ENCODE measurements at places on chromosomes 4 and X.

- DNase-seq: no peak
Measured at GRCh38 chr4:162116095-162116779, 47.6 kb downstream of the FSTL5 start.

DNA sequence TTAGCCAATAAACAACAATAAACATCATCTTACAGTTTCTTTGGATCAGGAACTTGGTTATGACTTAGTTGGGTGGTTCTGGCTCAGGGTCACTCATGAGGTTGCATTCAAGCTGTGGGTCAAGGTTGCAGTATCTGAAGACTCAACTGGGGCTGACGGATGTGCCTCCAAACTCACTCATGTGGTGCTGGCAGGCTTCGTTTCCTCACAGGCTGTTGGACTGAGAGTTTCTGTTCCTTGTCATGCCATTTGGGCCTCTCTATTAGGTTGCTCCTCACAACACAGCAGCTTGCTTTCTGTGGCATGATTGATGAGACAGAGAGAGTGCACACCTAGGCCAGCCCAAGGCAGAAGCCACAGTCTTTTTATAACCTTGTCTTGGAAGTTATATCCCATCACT, 20.7 kb downstream of the FRMPD3 start:
- DNase-seq: no peak

DNA sequence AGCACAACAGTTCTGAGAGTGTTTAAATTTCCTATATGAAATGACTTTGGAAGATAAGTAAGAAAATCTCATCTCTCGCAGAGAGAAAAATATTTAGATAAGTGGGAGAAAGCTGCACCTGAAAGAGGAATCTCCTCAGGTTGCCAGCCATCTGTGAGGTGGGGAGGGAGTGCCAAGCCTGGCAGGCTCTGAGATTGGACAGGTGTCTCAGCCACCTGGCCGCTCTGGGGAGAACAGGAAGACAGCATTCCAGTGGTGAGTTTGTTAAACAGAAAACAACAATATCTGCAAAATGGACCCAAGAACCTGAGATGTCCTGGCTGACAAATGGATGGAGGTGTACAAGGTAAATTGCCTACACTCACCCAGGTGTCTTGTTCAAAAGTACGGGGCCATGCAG, 31.3 kb downstream of the EMCN start:
- DNase-seq: no peak

- no peak for DNase-seq
Measured at GRCh38 chr4:80918004-80918403, 112.5 kb upstream of the BMP3 start.

- no peak for DNase-seq
Measured at GRCh38 chr4:42579903-42580302, 77.0 kb downstream of the ATP8A1 start.

GRCh38 chr4:52869196-52869595, 7.1 kb downstream of the RASL11B start:
- DNase-seq: no peak

DNA sequence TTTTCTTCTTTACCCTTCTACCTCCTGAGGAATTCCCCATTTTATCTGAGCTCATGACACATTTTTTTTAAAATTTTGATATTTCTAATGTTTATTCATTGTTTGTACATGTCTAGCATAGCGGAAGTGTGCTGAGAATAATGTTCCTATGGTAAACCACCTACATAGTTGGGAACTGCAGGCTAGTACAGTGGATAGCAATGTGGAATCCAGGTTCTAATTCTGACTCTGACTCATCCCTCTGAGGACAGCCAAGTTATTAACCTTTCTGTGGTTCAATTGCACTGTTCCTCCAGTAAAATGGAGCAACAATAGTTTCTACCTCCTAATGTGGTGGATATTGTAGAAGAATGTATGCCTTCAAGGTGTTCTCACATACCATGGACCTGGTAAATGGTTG, 20.6 kb upstream of the APELA start:
- no peak for DNase-seq

- DNase-seq: no peak
Measured at GRCh38 chr4:48899950-48900349, 6.6 kb downstream of the OCIAD2 start.

GRCh38 chr4:40662962-40663604, 33.4 kb upstream of the RBM47 start:
- no peak for DNase-seq

DNA sequence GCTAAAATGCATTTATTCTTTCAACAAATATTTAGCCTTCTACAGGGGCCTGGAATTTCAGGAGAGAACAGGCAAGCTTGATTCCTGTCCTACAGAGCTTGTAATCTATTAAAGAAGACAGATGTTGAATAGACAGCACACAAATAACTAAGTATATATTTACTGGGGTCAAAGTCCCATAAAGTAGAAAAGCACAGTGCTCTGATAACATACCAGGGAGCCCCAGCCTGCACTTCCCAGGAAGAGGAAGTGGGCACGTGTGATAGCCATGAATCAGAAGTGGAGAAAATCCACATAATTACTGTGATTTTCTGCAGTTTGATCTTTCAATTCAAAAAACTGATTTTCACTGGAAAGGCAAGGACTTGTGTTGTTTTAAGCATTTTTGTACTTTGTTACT, 129.1 kb downstream of the EGF start:
- DNase-seq: no peak

- DNase-seq: no peak
Measured at GRCh38 chrX:140502491-140503237, 2.2 kb downstream of the SOX3 start.

- DNase-seq: no peak
Measured at GRCh38 chr4:4735870-4736269, 123.6 kb upstream of the MSX1 start.

GRCh38 chrX:149607699-149608098, 12.6 kb upstream of the HSFX2 start:
- DNase-seq: no peak

- no peak for DNase-seq
Measured at GRCh38 chr4:40581254-40582140, 48.2 kb downstream of the RBM47 start.

- no peak for DNase-seq
Measured at GRCh38 chr4:2914256-2915126, 48.7 kb downstream of the NOP14 start.

DNA sequence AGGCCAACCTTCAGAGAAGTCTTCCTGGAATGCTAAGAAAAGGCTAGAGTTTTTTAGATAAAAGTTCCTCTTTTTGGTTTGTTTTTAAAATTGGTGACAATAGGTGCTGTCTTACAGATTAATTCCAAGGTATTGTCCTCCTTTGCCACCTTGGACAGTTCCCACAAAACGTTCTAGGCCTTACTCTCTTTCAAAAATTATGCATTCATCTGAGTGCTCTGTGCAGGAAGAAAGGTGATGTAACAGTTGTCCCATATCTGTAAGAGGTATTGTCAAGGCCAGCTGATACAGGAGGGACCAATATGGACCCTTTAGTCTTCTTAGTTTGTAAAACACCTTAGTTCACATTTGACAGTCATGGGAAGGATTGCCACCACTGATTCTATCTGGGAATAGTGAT, 15.9 kb upstream of the CXCL5 start:
- no peak for DNase-seq

GRCh38 chrX:57156397-57157049, 19.3 kb upstream of the SPIN2A start:
- DNase-seq: no peak

DNA sequence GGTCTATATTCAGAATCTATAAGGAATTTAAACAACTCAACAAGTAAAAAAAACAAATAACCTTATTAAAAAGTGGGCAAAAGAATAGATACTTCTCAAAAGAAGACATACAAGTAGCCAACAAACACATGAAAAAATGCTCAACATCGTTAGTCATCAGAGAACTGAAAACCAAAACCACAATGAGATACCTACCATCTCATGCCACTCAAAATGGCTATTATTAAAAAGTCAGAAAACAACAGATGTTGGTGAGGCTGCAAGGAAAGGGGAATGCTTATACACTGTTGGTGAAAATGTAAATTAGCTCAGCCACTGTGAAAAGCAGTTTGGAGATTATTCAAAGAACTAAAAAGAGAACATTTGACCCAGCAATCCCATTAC, 201.6 kb downstream of the QDPR start:
- DNase-seq: no peak

DNA sequence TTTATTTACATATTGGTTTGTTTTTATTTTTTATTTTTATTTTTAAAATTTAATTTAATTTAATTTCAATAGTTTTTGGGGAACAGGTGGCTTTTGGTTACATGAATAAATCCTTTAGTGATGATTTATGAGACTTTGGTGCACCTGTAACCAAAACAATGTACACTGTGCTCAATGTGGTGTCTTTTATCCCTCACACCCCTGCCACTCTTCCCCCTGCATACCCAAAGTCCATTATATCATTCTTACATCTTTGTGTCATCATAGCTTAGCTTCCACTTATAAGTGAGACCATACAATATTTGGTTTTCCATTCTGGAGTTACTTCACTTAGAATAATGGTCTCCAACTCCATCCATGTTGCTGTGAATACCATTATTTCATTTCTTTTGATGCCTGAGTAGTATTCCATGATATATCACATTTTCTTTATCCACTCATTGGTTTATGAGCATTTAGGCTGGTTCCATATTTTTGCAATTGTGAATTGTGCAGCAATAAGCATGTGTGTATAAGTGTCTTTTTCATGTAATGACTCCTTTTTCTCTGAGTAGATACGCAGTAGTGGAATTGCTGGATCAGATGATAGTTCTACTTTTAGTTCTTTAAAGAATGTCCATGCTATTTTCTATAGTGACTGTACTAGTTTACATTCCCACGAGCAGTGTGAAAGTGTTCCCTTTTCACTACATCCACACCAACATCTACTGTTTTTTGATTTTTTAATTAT, 157.1 kb downstream of the CPXCR1 start:
- DNase-seq: no peak

- DNase-seq: no peak
Measured at GRCh38 chrX:43505769-43506168, 150.3 kb upstream of the MAOA start.

GRCh38 chr4:156109943-156110900, 156.6 kb upstream of the CTSO start:
- no peak for DNase-seq

DNA sequence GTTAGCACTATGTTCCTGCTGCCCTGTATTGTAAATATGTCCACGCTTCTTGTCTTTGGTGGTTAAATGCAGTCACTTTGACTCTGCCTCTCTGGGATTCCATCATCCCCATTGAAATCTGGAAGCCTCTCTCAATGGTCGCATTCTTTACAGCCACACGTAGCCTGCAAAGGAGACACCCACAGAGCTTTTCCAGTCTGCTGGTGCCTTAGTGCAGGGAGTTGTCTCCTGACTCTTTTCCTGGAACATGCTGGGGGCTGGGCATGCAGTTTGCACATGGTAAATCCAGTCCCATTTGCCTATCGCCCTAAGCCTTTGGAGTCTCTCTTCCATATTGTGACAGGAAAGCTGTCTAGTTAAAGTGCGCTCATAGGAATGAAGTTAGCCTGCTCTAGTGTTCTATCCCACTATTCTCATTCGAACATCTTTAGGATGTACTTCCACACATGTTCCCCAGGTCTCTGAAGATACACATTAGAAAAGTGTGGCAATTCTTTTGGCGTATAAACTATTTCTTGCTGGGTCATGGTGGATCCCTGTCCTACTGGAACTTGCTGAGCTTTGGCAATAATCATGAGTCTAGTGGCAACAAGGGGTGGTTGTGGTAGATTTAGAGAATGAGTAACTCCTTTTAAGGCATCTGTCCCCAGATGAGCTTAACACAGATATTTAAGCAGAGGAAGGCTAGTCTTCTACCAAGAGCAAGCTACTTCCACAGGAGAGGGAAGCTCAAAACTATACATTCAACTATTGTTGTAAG, 33.7 kb downstream of the COQ2 start:
- DNase-seq: no peak

- no peak for DNase-seq
Measured at GRCh38 chrX:81304563-81304962, 102.7 kb downstream of the SH3BGRL start.

GRCh38 chrX:9942086-9942485, 25.1 kb upstream of the CLDN34 start:
- DNase-seq: no peak

GRCh38 chr4:100907465-100908454, 389.9 kb upstream of the EMCN start:
- DNase-seq: no peak

DNA sequence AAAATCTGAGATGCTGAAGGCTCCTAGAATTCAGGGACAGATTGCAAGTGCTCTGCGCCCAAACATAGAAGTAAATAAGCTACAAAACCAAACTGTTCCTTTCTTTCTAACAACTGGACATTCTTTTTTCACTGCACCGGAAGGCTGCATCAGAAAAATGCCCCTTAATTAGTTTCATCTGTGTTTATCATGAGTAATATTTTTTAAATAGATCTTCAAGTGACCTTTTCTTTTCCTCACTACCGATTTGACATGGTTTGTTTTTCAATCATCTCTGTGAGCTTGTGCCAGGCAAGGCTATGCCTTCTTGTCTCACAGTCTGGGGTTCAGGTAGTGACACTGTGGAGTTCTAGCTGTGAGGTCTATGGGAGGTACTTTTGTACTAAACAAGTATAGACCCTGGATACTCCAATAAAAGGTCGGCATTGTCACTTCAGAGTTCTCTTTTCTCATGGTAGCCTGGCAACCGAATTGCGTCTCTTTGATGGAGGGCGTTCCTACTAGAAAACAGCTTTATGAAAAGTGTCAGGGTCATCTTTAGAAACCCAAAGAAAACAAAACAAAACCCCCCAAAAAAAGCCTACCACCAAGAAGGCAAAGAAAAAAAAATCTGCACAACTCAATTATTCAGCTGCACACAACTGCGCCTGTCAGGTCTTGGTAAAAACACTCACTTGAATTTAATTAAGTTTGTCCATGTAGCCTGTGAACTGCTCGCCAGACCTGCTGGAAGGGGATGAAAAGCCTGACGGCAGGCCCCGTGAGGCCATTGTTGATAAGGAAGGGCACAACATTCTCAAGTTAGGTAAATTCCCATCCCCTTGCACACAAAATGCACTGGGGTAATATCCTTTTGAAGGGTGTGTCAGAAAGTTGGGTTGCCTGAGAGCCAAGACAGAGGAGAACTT, 22.8 kb upstream of the ADAMTS3 start:
- DNase-seq: no peak

DNA sequence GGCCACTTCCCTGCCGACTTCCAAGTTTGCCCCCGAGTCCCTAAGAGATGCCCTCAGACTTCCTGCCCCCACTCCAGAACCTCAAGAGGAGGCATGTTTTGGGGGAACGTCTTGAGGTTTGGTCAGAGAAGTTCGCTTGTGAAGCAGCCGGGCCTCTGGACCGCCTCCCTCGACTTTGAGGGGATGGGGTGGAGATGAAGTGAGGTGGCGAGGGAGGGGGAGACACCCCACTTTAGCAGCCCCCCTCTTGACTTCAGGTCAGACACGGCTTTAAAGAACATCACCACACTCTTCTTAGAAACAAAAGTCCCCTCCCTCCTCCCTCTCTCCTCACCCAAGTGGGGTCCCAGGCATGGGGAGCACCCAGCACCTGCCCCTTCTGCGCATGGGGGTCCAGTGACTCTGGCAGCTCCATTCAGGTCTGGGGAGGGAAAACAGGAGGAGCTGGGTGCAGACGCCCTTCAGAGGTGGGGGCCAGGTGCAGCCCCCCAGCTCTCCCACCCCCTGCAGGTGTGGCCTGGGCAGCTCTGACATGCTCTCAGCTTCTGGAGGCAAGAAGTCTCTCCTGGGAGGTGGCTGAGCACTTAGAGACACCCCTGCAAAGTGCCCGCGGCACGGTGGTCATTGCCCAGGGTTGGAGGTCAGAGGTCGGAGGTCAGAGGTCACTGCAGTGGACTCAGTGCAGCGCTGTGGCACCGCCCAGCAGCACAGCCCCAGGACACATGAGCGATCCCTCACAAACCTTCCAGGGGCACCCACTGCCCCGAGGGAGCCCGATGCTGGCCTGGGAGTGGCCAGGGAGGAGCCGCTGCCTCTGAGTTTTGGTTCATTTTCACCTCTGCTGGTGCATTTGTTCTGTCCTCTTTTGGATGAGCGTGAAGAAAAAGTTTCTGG, 108.8 kb downstream of the CPZ start:
- DNase-seq: no peak

Data from stimulated activated CD4-positive, alpha-beta T cell treated with anti-CD3 and anti-CD28 coated beads, TNF-alpha, amount 100 ng/mL, for 1 hour (primary cell).